ENCODE measurements at places on chromosomes 6 and 20.

- DNase-seq, result no peak
These were observed 163.2 kb downstream of the AIG1 start for GRCh38 chr6:143223895-143224294.

DNA sequence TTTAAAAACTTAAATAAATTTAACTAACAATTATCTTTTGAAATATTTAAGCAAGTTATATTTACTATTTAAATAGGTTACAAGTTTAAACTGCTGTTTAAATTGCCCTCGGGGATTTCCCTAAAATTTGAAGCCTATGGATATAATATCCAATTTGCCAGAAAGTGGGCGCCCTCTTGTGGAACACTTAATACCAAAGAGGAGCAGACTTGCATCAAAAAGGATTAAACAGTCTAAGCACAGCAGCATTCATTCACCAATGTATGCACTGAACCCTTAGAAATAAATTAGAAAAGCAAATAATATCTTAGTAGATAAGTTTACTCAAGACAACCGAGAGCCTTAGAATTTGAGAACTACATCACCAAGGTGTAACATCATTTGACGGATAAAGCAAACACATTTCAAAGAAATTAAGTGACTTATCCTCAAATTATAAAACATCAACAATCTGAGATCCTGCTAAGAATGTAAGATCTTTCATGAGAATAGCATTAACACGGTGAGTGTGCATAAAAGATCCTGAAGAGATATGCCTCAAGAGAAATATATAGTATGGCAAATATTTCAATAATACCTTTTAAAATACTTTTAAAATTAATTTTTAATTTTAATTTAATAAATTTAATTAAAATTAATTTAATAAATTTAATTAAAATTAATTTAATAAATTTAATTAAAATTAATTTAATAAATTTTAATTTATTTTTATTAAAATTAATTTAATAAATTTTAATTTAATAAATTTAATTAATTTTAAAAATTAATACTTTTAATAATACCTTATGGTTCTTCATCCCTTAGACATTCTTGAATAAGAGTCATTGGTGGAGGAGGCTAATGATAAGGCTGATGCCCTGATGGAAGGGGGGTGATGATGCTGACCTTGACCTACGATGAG lies 11.5 kb upstream of the MEP1A start:
- DNase-seq, result peak; percentile 37

DNA sequence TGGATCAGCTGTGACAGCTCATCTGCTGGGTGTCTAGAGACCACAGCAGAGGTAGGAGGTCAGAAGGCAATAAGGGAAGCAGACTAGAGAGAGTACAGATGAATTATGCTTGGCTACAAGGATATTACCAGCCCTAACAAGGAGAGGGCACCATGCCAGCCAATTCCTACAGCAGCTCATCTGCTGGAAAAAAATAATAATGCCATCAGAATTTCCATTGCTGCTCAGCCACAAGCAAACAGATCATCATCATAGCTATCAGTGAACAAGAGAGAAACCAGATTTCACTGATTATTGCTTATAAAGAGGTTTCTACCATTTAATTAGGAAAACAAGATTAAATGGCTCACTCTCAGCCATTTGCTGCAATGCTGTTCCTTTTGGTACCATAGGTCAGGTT lies 66.5 kb downstream of the PSMG4 start:
- DNase-seq, result peak; percentile 51

DNA sequence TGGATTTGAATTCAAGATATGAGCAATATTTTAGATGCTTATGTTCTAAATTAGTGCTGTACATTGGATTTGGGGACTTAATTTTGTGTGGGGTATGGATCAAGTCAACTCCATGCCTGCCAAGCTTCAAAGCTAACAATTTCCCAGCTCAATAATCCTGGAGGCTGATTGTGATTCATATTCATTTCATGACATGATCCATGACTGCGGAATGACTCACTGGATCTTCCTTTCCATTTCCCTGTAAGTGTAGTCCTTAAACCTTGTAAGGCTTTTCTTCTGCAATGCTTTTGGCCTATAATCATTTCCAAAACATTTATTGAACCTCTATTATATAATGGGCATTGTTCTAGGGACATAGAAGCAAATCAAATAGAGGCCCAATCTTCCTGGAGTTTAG lies 44.7 kb upstream of the CCN2 start:
- DNase-seq, result peak; percentile 57

GRCh38 chr20:36957875-36958667 lies 6.6 kb upstream of the SAMHD1 start:
- no peak for DNase-seq

- no peak for DNase-seq
These were observed 74.7 kb downstream of the POPDC3 start for GRCh38 chr6:105105094-105105493.

DNA sequence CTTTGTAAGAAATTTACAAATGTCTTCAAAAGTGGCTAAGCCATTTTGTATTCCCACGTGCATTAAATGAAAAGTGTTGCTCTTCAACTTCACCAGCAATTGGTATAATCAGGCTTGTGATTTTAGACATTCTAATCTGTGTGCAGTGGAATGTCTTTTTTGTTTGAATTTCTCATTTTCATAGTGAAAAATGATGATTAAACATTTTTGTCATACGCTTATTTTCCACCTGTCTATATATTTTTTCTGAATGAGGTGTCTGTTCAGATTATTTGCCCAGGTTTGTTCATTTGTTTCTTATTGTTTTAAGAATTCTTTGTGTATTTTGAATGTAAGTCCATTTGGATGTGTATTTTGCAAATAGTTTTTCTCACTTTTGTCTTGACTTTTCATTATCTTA lies 558.1 kb downstream of the TENT5A start:
- no peak for DNase-seq

GRCh38 chr20:44651684-44652423 lies at the start of gene ADA:
TSS of gene ADA (minus strand) at chr20:44651699. CDS start at chr20:44651607, 92 bp downstream.
- peak; percentile 51 for DNase-seq

DNA sequence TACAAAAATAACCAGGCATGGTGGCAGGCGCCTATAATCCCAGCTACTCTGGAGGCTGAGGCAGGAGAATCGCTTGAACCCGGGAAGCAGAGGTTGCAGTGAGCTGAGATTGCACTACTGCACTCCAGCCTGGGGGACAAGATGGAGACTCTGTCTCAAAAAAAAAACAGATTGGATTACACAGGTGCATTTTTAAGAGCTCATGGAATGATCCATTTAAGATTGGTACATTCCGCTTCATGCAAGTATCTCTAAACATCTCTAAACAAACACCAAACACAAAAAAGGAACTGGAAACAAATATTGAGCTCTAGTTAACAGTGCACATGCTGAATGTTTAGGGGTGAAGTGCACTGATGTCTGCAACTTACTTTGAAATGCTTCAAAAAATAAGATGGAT lies 154.3 kb downstream of the GRM4 start:
- no peak for DNase-seq

GRCh38 chr6:80676386-80676785 lies 569.9 kb downstream of the BCKDHB start:
- no peak for DNase-seq

DNA sequence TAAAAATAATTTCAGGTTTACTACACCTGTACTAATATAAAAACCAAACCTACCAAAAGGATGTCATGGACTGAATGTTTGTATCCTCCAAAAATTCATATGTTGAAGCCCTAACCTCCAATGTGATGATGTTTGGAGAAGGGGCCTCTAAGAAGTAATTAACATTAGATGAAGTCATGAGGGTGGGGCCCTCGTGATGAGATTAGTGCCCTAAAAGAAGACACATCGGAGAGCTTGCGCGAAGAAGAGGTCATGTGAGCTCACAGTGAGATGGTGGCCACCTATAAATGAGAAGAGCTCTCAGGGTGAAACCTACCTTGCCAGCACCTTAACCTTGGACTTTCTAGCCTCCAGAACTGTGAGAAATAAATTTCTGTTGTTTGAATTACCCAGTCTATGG lies 20.8 kb downstream of the TULP4 start:
- DNase-seq, result no peak

GRCh38 chr6:11798096-11798495 lies 19.5 kb upstream of the ADTRP start:
- DNase-seq, result peak; percentile 88

DNA sequence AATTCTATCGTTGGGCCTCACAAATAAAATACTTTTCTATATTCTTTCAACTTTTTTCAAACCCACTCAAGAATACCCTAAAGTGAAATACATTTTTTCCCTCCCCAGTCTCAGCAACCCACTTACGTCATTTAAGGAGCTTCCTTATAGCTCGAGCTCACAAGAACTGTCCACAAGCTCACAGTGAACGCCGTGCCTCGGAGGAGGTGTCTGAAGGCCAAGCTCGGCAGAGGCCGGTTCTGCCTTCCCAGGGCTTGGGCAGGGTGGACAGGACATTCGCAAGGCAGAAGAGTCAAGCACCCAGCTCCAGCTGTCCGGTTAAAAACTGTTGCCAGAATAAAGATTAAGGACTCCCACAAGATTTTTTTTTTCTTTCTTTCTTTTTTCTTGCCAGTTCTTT lies 802.3 kb downstream of the QKI start:
- DNase-seq, result no peak

DNA sequence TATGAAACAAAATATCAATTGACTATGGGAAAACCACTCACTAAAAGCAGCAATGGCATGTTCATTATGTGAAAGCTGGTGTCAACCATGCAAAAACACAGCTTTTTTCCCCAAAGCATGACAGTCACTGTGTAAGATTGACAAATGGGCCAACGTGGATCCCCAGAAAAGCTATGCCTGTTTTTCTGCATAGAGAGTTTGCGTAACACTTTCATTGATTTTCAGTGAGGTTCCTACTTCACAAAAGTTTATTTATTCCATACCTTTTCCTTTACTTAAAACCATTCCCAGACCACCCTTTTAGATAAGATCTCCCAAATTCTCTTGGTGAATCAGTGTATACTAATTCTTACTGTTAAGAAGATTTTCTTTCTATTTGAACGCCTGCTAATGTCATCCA lies 138.4 kb upstream of the GLP1R start:
- no peak for DNase-seq

DNA sequence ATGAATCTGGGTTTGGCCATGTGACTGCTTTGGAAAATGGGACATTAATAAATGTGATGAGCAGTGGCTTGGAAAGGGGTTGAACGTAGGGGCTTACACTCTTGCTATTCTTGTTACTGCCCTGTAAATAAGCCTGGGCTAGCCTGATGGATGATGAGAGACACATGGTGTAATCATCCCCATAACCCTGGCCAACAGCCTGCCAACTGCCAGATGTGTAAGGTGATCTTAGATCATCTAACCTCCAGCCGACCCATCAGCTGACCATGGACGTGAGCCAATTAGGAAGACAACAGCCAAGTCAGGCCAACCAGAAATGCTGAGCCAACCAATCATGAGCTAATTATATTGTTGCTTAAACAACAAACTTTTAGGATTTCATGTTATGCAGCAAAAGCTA lies 25.2 kb downstream of the FBXO30 start:
- no peak for DNase-seq

DNA sequence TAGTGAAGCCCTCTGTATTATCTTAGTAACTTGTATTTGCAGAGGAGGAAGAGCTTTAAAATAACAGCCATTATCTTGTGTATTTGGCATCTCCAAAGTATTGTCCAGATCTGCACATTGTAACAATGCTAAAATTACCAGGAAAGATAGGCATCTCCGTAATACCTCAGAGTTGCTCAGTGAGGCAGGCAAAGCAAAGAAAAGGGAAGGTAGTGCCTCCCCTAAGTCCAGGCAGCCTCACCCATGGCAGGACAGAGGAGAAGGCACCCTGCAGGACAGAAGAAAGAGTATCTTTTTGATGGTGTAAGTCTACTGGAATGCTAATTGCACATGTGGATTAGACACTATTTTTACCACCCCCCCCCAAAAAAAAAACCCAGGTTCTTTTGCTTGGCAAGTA lies 13.6 kb upstream of the SSTR4 start:
- no peak for DNase-seq

GRCh38 chr6:111553580-111553979 lies 52.1 kb downstream of the TRAF3IP2 start:
- no peak for DNase-seq

- DNase-seq, result no peak
These were observed 639.2 kb downstream of the RFPL4B start for GRCh38 chr6:112986321-112986720.

DNA sequence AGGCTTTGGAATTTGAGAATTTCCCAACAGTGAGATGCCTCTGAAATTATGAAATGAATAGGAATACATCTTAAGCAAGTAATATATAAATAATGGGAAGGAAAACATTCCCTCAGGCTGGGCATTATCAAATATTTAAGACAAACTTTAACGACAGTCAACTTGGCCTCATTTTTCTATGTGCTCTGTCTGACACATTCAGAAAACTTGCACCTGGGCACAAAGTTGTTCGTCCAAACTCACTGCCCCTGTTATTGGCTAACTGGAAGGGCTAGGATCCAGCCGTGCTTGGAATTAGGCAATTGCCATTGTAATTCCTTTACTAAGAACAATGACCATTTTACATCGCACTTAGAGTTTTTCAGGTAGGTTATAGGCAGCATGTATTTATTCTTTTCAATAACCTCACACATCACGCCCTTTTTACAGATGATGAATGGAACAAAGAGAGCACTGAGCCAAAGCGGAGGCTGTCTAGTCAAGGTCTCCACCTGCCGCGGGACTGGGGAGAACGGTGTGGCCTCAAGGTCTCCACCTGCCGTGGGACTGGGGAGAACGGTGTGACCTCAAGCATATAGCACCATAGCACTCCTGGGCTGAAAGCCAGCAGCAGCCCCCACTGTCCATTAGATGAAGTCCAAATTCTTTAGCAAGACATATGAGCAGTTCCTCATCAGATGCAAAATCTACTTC lies 40.7 kb upstream of the FOXQ1 start:
- DNase-seq, result no peak

- no peak for DNase-seq
These were observed 23.0 kb upstream of the IER3 start for GRCh38 chr6:30767158-30767943.

DNA sequence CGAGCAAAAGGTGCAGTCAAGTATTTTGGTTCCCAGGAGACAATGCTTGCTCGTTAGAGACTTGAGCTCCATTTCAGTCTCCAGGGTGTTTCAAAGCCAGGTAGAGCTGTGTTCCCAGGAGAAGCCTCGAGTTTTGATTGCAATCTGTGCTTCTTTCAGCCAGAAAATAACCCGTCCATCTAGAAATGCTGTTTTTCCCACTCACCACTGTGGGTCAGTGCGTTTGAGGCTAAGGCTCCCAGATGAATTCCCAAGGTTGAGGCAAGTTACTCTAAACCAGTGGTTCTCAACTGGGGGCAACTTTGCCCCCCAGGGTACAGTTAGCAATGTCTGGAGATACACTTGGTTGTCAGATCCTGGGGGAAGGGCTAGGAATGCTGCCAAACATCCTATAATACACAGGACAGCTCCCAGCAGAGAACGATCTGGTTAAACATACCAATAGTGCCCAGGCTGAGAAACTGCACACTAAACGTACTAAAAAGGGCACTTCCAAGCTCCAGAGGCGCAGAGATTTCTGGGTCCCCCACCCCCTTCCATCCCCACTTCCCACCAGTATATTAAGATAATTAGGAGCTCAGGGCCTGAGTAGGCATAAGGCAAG lies 13.8 kb downstream of the BMP7 start:
- DNase-seq, result no peak

Measured in foreskin melanocyte (primary cell).